ENCODE measurements at places on chromosomes 7 and 10.

DNA sequence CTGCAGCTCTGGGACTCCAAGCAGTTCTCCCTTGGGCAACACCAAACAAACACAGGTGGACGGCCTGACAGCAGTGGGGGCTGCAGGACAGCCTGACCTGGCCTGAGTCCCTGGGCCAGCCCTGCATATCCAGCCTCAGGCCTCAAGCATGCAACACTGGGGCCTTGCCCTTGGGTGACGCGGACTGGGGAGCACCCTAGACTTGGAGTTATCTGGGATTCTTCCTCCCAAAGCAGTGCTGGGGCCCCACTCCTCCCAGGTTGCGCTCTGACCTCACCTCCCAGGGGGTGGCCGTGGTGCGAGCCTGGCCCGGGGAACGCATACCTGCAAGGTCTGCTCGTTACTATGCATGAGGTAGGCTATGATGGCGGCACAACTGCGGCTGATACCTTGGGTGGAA is 6.2 kb upstream of the TMEM120A start:
- DNase-seq, result no peak

DNA sequence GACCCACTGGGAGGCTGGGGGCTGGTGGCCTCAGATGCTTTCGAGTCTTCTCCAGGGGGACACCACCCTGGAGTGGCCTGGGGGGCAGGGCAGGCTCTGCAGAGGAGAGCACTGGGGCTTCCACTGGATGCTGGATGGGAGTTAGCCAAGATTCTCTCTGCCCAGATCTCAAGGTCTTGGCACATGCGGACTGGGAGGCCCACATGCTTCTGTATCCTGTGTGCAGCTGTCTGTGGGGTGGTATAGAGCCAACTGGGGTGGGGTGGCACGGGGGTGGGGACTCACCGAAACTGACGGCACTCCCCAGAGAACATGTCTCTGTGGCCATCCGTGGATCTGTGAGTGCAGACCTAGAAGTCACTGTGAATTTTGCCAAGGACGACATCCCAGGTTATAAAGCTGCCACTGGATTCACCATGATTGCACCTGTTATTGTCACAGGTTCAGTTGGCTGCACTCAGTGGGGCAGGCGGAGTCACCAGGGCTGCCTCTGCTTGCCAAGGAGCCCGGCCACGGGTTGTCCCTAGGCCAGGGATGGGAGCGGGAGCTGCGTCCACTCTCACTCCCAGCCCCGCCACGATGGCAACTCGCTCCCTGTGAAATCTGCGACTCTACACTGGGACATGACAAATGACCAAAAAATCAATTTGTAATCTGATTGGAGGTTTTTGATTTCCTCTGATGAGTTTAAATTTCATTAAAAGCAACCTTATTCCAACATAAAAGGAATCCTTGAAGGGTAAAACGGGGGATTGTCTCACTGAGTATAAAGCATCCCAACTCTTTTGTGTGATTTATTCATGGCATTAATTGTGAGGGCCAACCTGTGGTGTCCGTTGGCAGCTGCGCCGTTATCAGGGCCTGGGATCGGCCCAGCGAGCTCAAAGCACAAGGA is 131.3 kb downstream of the EBF3 start:
- no peak for DNase-seq

- no peak for DNase-seq
Measured at GRCh38 chr7:28685242-28685643, 272.9 kb downstream of the TRIL start.

DNA sequence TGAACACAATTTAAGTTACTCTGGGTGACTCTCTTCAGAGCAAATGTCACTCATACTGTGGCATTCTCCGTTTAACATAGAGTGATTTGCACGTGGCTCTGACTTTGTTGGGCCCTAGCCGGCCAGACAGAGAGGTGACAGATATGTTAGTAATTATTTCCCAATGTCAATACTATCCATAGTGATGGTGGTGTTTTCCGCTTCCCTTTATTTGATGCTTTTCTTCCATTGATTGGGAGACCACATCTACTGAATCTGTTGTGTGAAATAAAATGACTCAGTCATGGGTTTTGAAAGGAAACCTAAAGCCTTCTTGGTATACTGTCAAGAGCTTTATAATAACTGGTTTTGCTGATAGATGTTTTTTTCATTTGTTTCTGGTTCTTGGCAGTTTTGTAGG is 7.4 kb downstream of the AVL9 start:
- DNase-seq, result no peak

- no peak for DNase-seq
Measured at GRCh38 chr10:62560201-62560819, 186.1 kb downstream of the ZNF365 start.

- no peak for DNase-seq
Measured at GRCh38 chr7:28853150-28853549, 105.0 kb downstream of the TRIL start.

DNA sequence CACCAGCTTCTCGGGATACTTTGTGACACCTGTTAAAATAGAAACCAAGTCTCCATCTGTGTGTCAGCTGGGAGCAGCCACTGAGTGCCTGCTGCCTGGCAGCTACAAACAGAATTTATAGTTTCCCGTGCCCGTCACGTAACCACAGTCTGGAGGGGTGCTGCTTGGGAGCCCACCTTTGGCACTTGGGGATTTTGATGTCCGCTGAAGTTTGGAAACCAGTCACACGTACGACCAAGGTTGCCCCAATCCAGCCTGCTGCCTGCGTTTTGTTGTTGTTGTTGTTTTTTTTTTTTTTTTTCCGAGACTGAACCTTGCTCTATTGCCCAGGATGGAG is 1.6 kb downstream of the TRRAP start:
- no peak for DNase-seq

Data from T follicular helper cell (primary cell).